ENCODE measurements at places on chromosomes 7 and 10. TPM values are rescaled to one million over a fixed set of nuclear protein-coding genes. Genes with fewer than 3 reads are reported as not detected.

VPS37D gene
- 16.1 TPM for total RNA-seq

- no peak for DNase-seq
Measured at GRCh38 chr10:37640301-37640700, 217.1 kb downstream of the ZNF248 start.

SPDYE18 gene
- 0.89 TPM for total RNA-seq

FEZF1 gene
- total RNA-seq = not detected

- no peak for DNase-seq
Measured at GRCh38 chr10:3432081-3432825, 259.7 kb upstream of the PITRM1 start.

DNA sequence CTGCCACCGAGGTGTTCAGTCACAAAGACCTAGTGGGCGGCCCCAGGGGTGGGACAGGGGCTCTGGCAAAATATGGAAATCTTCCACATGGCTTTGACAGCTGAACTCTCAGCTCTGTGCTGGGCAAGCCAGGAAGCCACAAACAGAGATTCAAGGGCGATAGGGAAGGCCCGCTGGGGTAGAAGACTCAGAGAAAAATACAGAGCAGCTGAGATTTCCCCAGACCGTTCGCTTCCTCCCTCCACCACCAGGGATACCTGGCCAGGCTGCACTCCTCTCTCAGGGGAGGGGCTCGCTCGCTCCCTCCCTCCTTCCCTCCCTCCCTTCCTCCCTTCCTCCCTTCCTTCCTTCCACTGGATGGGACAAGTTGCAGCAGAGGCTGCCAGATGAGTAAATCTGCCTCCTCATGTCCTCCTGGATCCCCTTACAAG lies 260.5 kb downstream of the PRPF18 start:
- no peak for DNase-seq

GRCh38 chr10:23656735-23657134 lies 217.9 kb downstream of the OTUD1 start:
- no peak for DNase-seq

LIPF gene
- not detected for total RNA-seq

- DNase-seq = no peak
Measured at GRCh38 chr7:48245751-48246472, 74.7 kb downstream of the ABCA13 start.

DNA sequence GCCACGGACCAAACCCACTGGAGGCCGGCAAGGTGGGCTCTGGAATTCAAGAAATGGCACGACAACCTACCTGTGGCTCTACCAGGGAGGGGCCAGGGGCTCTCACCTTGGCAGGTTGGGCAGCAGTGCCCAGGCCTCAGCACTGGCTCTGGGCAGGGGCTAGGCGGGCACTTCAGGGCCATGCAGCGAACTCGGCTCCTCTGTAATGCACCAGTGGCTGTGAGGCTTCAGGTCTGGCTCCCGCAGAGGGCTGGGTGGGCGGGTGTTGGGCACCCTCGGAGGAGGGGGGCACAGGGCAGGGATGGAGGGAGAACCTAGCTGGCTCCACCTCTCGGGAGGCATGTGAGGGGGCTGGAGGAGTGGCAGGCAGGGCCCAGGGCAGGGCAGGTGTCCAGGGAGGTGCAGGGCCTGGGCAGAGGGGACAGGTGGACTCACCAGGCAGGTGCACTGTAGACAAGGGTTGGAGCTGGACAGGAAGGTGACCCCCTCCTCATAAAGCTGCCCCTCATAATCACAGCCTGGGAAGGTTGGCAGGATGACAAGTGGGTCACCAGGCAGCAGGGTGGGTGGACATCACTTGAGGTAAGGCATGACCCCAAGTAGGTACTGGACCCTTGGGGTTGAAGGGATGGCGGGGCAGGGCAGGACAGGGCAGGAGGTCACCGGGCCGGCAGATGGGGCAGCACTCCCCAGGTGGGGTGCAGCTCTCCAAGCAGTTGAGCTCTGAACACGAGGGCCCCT lies 6.7 kb downstream of the KCP start:
- DNase-seq = no peak

DNA sequence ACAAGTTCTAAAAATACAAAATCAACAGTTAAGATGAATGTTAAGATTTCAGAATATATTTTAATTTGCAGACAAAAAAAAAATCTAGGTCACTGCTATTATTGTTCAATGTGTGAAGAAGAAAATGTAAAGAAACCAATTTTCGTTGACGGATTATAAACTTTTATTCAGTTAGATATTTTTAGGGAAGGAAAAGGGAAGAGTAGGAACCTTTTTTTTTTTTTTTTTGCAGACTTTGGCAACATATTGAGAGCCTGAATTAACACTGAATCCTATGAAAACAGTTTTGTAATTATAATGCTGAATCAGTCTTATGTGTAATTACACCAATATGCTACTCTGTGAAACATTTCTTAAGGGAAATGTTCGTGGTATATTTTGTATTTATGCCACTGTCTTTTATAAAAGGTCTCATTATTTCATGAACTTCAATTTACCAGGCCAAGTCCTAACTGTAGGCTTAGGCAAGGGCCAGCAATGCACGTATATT lies 106.3 kb downstream of the ST8SIA6 start:
- no peak for DNase-seq

DNA sequence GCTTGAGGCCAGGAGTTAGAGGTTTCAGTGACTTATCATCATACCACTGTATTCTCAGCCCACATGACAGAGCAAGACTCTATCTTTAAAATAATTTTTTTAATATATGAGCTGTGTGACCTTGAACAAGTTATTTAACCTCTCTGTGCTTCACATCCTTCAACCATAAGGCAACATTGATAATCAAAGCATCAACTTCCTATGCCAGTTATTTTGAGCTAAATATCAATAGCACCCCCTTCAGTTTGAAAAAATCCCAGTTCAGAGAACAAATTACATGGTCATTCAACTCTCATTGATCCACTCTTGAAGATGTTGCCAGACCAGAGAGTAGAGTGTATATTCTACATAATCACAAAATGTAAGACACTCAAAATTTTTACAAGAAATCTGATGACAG lies 53.0 kb downstream of the ASNS start:
- DNase-seq = no peak

LBX1 gene
- not detected for total RNA-seq

DNA sequence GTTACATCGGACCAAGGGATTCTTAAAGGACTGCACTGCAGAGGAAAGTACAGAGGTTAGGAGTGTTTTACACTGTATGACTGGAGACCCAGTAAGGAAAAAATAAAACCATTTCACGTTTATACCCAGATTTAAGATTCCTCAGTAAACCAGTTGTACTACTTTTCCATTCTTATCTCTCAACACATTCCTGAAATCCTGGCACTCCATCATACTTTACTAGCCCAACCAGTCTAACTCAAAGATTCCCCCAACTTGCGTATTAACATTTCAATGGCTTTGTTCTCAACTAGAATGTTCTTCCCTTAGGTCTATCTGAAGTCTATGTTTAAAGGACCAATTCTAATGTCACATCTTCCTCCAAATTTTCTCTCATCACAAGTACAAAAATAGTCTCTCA lies 8.0 kb downstream of the CCDC186 start:
- DNase-seq = no peak

DNA sequence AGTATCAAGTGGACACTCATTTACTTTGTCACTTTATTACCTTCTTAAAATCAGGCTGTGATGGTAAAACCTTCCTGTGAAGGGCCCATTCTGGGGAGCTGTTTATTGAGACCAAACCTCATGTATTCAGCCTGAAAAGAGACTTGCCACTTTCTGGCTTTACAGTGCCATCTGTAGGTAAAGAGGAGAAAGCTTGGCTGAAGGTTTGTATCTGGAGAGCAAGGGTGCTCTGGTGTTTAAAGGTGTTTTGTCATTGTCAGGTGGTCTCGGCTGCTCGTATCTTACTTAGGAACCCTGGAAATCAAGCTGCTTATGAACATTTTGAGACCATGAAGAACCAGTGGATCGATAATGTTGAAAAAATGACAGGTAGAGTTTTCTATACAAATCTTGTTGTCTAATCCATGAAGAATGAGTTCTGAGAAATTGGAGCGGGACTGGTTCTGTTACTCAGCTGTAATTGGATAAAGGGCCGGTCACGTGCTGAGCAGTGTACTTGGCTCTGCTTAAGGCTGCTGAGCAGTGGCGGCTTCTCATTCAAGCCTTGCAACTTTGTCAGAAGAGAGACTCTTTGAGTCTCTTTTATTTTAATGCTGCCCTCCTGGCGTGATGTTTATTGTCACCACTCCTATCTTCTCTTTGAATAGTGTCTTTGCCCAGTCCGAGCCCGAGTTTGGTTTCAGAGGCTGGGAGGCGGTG lies 46.9 kb downstream of the AP3M1 start:
- no peak for DNase-seq

DNA sequence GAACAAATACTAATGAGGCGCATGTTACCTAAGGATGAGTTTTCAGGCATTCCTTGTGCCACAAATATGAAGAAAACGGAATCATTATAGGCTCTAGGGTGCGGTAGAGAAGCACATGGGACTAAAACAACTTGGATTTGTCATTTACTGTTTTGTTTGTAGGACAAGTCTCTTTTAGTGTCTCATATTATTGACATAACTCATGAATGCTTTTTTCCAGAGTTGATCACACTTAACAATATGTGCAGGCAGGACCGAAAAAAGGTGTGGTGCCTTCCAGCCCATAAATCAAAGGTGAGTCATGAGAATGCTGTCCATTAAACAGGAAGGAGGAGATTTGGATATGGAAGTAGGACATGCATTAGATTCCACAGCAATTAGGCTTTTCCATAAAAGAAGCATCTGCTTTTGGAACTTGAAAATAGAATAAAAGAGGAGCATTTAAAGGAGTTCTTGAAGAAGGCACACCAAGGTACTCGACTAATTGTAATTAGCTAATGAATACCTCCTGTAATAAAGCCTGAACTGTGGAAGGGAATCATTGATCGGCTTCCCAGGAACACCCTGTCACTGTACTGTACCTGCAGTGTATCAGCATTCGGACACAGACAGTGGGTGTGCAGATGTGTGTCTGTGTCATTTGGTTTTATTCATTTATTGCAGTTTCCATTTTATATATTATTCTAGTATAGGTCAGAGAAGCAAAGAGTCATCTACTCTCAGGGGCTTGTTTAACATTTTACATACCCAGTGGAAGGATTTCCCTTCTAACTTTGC lies 119.7 kb upstream of the KLF14 start:
- no peak for DNase-seq

SYT15 gene
- 3.0 TPM for total RNA-seq

FAM180A gene
- total RNA-seq = not detected

GPR15LG gene
- total RNA-seq = not detected

- DNase-seq = no peak
Measured at GRCh38 chr10:96305019-96305418, 785 bp downstream of the DNTT start.

DNA sequence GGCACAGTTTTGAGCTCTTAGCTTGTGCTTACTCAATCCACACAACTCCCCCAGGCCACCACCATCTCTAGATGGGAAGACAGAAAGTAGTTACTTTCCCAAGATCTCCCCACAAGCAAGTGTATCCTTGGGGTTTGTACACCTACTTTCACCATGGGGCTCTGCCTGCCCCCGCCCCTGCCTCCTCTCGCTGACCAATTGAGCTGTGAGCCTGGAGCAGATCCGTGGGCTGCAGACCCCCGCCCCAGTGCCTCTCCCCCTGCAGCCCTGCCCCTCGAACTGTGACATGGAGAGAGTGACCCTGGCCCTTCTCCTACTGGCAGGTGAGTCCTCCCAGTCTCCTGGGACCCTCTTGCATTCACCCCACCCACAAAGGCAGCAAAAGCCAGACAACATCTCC lies 2.0 kb downstream of the FXYD4 start:
- no peak for DNase-seq

DNA sequence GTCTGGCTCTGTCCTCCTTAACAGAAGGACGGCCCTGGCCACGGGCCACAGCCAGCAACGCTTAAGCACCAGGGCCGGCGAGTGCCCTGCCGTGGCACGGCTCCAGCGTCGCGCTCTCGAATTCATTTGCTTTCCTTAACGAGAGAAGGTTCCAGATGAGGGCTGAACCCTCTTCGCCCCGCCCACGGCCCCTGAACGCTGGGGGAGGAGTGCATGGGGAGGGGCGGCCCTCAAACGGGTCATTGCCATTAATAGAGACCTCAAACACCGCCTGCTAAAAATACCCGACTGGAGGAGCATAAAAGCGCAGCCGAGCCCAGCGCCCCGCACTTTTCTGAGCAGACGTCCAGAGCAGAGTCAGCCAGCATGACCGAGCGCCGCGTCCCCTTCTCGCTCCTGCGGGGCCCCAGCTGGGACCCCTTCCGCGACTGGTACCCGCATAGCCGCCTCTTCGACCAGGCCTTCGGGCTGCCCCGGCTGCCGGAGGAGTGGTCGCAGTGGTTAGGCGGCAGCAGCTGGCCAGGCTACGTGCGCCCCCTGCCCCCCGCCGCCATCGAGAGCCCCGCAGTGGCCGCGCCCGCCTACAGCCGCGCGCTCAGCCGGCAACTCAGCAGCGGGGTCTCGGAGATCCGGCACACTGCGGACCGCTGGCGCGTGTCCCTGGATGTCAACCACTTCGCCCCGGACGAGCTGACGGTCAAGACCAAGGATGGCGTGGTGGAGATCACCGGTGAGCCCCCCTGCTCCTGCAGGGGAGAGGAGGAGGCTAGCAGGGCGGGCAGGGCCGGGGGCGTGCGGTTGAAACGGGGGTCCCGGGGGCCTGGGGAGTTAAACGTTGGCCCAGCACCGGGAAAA lies at the start of gene HSPB1:
HSPB1 (plus strand) TSS at position 327 of the 855 bp plus-strand sequence; CDS start at position 367, 40 bp downstream.
- DNase-seq = peak; percentile 74

GSAP gene
- 18.4 TPM for total RNA-seq

- no peak for DNase-seq
Measured at GRCh38 chr7:134623193-134623592, 23.5 kb upstream of the BPGM start.

- DNase-seq = no peak
Measured at GRCh38 chr7:10860516-10860915, 113.2 kb upstream of the PHF14 start.

DNA sequence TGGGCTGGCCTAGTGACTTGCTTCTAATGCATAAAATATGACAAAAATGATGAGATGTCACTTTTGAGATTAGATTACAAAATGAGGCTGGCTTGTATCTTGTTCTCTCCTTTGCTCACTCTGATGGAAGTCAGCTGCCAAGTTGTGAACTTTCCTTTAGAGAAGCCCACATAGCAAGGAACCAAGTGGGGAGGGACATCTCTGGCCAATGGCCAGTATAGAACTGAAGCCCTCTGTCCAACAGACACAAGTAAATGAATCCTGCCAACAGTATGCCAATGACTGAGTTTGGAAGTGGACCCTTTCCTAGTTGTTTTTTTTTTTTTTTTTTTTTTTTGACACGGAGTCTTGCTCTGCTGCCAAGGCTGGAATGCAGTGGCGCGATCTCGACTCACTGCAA lies 3.3 kb downstream of the ZC3HC1 start:
- DNase-seq = no peak

DNA sequence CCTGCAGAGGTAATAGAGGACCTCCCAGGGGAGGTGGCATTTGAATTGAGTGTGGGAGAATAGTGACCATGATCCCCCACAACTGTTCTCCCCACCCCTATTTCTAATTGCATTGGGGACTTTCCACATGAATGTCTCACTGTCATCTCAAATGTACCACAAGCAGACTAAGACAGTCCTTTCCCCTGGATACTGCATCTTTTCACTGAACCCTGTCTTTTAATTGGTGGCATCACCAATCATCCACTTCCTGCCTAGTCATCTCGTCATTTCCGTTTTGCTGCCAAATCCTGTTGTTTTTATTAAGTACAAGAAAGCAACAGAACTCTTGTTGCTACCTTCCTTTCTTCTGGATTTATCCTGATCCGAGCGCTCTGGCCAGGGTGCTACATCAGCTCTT lies 120.3 kb downstream of the NRP1 start:
- no peak for DNase-seq

OR2A7 gene
- total RNA-seq = 11.3 TPM

Data from mesothelial cell of epicardium (in vitro differentiated cells).